ENCODE measurements at places on chromosomes 7 and 10. TPM values are rescaled to one million over a fixed set of nuclear protein-coding genes. Genes with fewer than 3 reads are reported as not detected.

GRCh38 chr7:152544481-152544927, 108.7 kb upstream of the KMT2C start:
- H3K36me3 ChIP-seq, result no peaks in the 10 kb centered on the region
- no peak for DNase-seq
- H3K27ac ChIP-seq, result no peak overlapping the region
- no peak overlapping the region for H3K4me3 ChIP-seq

DNA sequence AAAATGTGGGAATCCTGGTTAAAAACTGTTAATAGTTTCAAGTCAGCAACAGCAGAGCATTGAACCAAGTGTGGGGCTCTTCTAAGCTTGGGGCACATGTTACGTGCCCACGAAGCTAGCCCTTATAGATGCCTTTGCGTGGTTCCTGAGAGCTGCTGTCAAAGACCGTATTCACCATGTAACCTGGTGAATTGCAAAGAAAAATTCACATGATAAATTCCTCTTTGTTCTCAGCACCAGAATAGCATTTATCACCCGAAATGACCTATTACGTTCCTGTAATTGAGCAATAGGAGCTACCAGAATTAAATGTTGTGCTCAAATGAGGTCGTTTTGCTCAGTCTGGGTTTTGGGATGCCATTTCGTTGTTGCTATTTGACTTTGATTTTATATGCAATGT, 202.6 kb upstream of the PRPS1L1 start:
- H3K4me1 ChIP-seq, result no peaks in the 10 kb centered on the region
- H3K4me3 ChIP-seq, result no peak overlapping the region
- no peaks in the 10 kb centered on the region for H3K36me3 ChIP-seq
- H3K27me3 ChIP-seq, result peaks cover 3% of the 10 kb centered on the region
- no peak for DNase-seq
- no peak overlapping the region for H3K27ac ChIP-seq

DNA sequence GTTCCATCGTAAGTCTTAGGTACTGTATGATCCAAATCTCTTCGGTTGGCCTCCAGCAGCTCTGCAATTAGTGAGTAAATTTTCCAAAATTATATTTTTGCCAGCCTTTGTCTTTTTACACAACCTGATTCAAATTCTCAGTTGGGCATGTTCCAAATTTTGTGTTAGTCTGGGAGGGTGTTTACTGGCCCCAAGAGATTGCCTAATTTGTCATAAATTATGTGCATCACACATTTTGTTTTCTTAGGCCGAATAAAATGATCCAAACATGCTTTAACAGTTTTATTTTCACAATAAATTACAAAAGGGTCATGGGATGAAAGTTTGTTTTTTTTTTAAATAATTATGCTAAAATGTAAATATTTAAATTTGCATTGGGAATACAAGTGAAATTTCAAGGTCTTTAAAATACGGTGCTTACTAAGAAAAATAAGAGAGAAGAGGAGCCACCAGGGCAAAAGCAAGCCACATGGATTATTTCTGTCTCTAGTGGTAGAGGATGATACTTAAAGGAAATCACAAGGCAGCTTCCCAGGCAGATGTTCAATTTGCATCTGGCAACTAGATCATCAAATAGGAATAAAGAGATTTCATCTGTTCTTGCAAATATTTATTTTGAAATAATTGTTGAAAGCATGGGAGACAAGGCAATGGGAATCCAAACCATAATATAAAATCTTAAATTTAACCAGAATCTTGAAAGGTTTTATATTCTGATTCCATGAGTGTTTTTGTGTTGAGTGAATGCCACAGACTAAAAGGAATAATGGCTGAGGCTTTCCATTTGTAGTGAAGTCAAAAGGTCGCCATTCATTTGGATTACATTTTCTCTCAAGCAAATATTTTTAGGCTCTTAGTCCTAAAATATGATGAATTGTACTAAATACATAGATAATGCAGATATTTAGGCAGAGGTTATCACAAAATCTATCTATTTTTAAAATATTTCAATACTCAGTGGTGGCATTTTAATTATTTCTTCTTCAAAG, 111.1 kb downstream of the MDFIC start:
- no peaks in the 10 kb centered on the region for H3K4me1 ChIP-seq
- no peaks in the 10 kb centered on the region for H3K27me3 ChIP-seq
- no peaks in the 10 kb centered on the region for H3K36me3 ChIP-seq
- no peak overlapping the region for H3K27ac ChIP-seq

DNA sequence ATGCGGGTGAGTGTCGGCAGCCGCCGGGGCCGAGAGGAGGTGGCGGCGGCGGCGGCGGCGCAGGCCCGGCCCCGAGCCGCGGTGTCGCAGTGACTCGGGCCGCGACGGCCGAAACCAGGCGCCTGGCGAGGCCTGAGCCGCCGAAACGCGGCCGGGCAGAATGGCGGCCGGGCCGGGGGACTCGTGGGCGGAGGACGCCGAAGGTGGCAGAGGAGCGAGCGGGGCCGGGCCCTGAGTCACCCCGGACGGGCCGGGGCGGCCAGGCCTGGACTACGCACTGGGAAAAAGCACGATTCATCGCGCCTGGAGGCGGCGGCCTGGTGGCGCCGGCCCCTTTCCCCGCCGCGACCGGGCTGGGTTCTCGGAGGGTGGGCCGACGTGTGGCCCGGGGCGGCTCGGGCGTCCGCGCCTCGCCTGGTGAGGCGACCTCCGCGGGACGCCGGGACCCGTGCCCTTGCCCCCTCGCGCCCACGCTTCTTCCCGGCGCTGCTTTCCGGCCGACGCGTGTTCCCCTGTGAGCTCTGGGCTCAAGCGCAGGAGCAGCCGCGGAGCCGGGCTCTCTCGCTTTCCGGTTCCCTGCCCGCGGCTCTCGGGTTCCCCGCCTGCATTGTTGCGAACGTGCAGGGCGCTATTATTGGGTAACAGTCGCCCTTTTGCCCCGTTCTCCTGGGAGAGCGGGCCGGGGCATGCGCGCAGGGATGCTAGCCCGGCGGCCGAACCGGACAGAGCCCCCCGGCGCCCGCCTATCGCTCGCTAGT, 500 bp downstream of the CUL1 start:
- peaks cover 40% of the 10 kb centered on the region for H3K4me1 ChIP-seq
- H3K27ac ChIP-seq, result peak overlapping the region; percentile 77
- DNase-seq, result no peak
- H3K36me3 ChIP-seq, result peaks cover 2% of the 10 kb centered on the region
- H3K4me3 ChIP-seq, result peak overlapping the region; percentile 72

DNA sequence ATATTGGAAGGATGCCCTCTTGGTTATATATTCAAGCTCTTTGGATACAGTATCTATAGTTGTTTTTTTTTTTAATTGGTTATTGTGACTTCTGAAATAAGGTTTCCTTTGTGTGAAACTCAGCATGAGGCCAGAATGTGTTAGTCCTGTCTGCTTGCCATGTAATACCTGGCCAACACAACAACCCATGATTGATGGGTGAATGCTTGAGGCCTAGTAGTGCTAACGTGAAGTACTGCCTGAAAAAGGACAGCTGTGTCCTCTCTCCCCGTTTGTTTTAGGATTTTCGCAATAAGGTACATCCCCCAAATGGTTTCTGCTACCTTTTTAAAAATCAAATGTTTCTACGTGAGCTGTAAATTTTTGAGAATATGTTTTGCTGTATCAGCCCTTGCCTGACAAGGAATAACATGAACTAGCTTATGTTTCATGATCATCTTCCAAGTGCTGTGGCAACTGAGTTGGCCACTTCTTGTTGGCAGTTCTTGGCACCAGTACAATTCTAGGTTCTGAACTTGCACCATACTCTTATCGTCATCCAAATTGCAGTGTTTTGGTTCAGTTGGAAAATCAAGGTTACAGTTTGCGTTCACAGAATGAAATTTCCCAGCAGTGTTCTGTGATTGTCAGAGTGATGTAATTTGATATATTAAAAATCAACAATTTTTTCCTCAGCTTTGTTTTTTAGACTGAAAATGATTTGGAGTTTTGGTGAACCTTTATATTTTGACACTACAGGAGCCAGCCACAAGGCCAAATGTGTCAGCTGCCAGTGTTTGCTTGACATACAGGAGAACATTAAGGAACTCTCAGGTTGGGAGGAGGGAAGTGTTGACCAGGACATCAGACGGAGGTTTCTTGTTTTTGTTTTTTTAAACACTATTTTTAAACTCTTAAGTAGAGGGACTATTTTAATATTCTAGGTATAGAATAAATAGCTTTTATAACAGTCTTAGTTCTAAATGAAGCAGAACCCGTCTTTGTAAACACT, 13.5 kb upstream of the ASCC1 start:
- DNase-seq, result no peak
- peaks cover 10% of the 10 kb centered on the region for H3K36me3 ChIP-seq
- peaks cover 9% of the 10 kb centered on the region for H3K4me1 ChIP-seq
- no peak overlapping the region for H3K4me3 ChIP-seq

DNA sequence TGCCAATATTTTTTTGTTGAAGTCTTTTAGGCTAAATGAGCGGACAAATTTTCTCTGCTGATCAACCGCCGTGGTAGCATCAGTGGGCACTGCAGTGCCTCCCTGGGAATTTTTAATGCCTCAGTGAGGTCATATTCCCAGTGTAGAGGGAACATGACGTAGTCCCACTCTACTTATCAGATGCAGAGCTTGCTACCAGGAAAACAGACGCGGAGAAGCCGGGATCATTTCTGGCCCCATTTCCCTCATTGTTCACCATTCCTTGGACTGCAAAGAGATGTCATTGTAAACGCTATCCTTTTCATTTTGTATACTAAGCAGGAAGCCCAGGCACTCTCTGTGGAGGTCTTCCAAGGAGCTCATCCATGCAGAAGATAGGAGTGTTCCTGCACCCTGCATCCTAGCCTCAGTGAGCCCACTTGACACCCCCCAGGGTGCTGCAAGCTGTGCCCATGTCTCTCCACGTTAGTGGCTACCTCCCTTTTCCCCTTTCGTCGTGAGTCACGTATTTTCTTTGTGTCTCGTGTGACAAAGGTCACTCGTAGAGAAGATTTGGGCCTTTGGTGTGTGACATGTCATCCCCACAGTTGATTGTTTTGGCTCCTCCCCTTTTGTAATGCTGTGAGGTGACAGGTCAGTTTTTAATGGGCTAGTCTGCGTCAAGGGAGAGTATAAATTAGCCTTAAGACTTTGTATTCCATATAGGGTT, 145.5 kb downstream of the TCF7L2 start:
- no peaks in the 10 kb centered on the region for H3K27me3 ChIP-seq
- no peak for DNase-seq
- H3K27ac ChIP-seq, result peak overlapping the region; percentile 97
- H3K36me3 ChIP-seq, result no peaks in the 10 kb centered on the region

GRCh38 chr7:141708351-141708750, at the start of gene WEE2:
Gene WEE2 (plus strand): TSS chr7:141708353. CDS start chr7:141708759, 406 bp downstream.
- H3K4me3 ChIP-seq, result no peak within 1 kb of the TSS
- no peaks in the 10 kb centered on the region for H3K36me3 ChIP-seq
- no peaks in the 10 kb centered on the region for H3K4me1 ChIP-seq
- H3K27me3 ChIP-seq, result peaks cover 8% of the 10 kb centered on the region

- H3K27me3 ChIP-seq, result no peaks in the 10 kb centered on the region
- H3K4me1 ChIP-seq, result peaks cover 7% of the 10 kb centered on the region
- H3K36me3 ChIP-seq, result no peaks in the 10 kb centered on the region
- no peak for DNase-seq
- no peak overlapping the region for H3K4me3 ChIP-seq
- no peak overlapping the region for H3K27ac ChIP-seq
Measured at GRCh38 chr7:94297397-94297838, 97.3 kb upstream of the COL1A2 start.

DNA sequence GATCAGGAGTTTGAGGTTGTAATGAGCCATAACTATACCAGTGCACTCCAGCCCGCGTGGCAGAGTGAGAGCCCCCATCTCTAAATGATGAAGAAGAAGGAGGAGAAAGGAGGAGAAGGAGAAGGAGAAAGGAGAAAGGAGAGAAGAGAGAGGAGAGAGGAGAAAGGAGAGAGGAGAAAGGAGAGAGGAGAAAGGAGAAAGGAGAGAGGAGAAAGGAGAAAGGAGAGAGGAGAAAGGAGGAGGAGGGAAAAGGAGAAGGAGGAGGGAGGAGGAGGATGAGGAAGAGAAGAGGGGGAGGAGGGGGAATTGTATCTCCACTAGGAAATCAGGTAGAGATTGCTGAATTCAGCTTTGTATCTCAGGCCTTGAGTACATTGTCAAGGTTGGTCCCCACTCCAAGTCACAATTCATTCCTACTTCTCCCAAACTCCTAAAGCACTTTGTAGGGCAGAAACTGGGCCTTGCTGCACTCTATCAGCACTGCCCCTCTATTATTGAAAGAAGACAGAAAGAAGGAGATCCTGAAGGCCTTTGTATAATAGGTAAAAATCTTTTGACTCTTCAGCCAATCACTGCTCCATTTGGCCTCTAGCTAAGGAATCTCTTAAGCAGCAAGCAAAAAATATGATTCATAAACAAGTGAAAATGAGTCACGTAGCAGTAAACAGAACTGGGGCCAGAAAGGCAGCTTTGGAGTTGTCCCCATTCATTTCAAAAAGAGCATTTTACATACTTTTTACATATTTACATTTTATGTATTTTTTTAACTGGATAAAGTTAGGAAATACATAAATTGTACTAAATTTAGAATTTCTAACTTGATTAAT, 178.0 kb downstream of the IMMP2L start:
- no peaks in the 10 kb centered on the region for H3K27me3 ChIP-seq
- peak; percentile 28 for DNase-seq
- H3K36me3 ChIP-seq, result no peaks in the 10 kb centered on the region
- no peak overlapping the region for H3K4me3 ChIP-seq
- H3K4me1 ChIP-seq, result no peaks in the 10 kb centered on the region
- H3K27ac ChIP-seq, result no peak overlapping the region

GRCh38 chr7:113710310-113711096, 208.3 kb downstream of the PPP1R3A start:
- no peaks in the 10 kb centered on the region for H3K4me1 ChIP-seq
- no peaks in the 10 kb centered on the region for H3K36me3 ChIP-seq
- no peak overlapping the region for H3K27ac ChIP-seq
- DNase-seq, result peak; percentile 86
- H3K27me3 ChIP-seq, result no peaks in the 10 kb centered on the region

DNA sequence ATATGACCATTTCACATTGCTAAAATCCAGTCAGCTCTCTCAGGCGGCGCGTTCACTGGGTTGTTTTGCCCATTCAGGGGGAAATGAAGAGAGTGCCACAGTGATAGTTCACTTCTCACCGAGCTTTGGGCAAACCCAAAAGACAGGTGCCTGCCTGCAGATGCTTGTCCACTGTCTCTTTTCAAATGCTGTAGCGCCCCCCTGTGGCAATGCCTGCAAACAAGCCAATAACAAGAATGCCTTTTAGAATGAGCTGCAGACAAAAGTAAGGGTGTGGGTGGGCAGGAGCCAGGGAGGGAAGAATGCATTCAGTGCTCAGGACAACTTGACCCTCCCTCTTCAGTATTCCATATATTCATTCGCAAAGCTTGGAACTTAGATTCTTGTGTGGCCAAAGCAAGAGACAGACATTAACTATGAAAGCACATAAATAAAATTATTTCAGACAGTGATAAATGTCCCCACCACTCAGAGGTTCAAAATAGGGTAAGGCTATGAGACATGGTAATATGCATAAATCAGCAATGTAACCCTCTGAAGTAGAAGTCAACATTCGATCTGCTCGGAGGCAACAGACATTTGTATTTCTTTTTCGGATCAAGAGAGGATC, 86.9 kb downstream of the JAZF1 start:
- no peak overlapping the region for H3K4me3 ChIP-seq
- no peaks in the 10 kb centered on the region for H3K36me3 ChIP-seq
- no peak overlapping the region for H3K27ac ChIP-seq
- DNase-seq, result no peak
- no peaks in the 10 kb centered on the region for H3K4me1 ChIP-seq

COL28A1 gene
- total RNA-seq, result not detected

RHOBTB1 gene
- total RNA-seq, result 0.77 TPM
